Activated CD8-positive, alpha-beta memory T cell treated with anti-CD3 and anti-CD28 coated beads, Interleukin-2, amount 10 ng/mL, durations not matched to agents 7 days and 5 days (primary cell): ENCODE measurements at places on chromosomes 5 and 9. TPM values are rescaled to one million over a fixed set of nuclear protein-coding genes. Genes with fewer than 3 reads are reported as not detected.
A peak's percentile ranks its signal among the peaks of the same experiment; 100 is the strongest.

Gene RAD23B
- 98.7 TPM for total RNA-seq

Gene HAND1
- total RNA-seq = not detected

Gene FBP2
- not detected for total RNA-seq

- DNase-seq = no peak
Observed at GRCh38 chr5:14452685-14453454, 128.7 kb upstream of the OTULINL start.

- no peak for DNase-seq
Observed at GRCh38 chr5:73445665-73446630, 2.6 kb downstream of the FOXD1 start.

DNA sequence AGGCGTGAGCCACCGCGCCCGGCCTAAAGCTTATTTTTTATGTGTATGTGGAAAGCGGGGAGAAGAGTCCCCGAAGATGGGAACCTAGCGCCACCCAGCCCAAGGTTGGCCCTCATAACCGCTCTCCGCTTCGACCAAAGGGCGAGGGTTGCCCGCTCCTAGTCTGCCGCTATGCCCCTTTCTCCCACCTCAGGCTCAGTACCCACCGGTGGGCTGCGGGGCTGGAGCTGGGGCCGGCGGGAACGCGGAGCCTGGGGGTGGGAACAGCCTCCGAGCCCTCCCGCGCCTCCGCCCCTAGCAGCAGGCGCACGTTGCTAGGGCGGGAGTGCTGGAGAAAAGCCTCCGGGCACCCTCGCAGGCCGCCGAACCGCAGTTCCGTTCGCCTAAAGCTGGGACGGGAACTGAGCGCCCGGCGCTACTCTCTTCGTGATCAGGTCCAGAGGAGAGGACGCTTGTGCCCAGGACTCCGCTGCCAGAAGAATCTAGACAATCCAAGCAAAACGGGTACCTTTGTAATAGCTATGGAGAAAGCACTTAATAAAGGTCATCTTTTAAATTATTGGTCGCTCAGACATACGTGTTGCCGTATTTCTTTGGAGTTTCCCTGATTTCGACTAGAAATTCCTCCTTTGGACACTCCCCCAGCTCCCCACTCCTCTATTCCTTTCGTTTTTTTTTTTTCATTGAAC lies at the start of gene WDR31:
WDR31 (minus strand) TSS at position 265 of the 689 bp plus-strand sequence. CDS start 8,253 bp downstream, outside the sequence.
- DNase-seq = peak; percentile 85

DNA sequence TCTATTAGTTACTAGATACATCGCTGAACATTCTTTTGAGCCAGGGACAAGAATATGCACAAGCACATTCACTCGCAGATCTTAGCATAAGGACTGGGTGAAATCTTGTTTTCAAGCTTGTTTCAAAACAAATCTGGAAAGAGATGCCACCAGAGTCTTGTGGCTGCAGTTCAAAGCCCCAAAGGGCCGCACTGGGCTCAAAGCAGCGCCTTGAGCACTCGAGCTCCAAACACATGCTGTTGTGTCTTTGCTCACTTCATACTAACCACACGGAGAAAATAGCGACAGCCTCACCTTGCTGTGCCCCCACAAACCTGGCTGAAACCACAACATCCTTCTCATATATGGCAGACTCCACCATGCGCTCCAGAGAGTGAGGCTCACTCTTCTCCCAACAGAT lies 34.2 kb upstream of the IL7R start:
- DNase-seq = peak; percentile 73

- no peak for DNase-seq
Observed at GRCh38 chr9:133506653-133507038, 18.1 kb downstream of the MYMK start.

GRCh38 chr9:68678430-68678829 lies 26.6 kb upstream of the PIP5K1B start:
- DNase-seq = no peak

GRCh38 chr5:4735261-4735660 lies 404.9 kb upstream of the ADAMTS16 start:
- DNase-seq = no peak

GRCh38 chr9:27125030-27125429 lies 16.0 kb downstream of the TEK start:
- no peak for DNase-seq

DNA sequence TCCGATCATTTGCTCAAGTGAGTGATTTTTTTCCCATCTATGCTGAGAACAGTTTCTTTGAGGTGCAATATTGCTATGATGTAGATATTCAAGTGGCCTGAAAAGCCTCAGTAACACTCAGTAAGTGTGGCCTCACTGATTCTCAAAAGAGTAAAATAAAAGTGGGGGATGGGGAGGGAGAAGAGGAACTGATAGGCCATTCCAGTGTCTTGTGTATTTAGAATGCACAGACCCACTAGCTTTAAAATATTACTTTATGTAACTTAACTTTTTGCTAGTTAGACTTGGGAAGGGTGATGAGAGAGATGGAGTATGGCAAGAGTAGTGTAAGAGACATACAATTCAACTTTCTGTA lies 79.5 kb upstream of the ZNF608 start:
- no peak for DNase-seq

DNA sequence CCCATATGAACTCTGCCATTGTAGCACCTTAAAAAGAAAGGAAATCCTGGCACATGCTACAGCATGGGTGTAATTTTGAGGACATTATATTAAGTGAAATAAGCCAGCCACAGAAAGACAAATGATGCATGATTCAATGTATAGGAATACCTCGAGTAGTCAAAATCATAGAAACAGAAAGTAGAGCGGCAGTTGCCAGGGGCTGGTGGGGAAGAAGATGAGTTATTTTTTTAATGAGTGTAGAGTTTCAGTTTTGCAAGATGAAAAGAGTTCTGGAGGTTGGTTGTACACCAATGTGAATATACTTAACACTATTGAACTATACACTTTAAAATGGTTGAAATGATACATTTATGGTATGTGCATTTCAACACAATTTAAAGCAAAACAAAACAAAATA lies 133.0 kb downstream of the ZDHHC21 start:
- DNase-seq = no peak

- DNase-seq = no peak
Observed at GRCh38 chr5:93099902-93100347, 481.1 kb downstream of the NR2F1-AS1 start.

DNA sequence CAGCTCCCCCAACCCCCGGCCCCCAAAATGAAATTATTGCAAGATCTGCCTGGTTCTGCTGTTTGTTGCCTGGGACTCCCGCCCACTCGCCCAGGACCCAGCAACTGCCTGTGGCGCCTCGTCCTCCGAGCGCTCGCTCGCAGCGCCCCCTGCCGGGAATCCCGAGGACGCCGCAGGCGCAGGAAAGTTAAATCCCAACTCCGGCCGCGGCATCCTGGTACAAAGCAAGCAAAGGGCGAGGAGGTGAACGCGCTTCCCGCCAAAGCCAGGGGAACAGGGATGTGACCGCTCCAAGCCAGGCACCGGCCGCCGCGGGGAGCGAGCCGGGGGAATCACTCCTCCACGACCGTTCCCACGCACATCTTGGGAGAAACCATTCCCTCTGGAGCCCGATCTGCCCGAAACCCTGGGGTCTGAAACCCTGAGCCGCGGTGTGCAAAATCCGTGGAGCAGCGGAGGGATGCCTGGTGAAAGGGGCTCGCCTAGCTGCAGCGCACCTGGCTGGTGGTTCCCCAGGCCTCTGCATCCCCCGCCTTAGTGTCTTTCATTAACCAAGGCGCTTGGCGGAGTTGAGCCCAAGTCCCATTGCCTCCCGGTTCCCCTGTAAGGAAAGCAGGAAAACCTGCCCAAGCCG lies 1.3 kb downstream of the SEMA5A start:
- no peak for DNase-seq

GRCh38 chr5:98570010-98570409 lies 203.5 kb upstream of the RGMB start:
- DNase-seq = no peak

DNA sequence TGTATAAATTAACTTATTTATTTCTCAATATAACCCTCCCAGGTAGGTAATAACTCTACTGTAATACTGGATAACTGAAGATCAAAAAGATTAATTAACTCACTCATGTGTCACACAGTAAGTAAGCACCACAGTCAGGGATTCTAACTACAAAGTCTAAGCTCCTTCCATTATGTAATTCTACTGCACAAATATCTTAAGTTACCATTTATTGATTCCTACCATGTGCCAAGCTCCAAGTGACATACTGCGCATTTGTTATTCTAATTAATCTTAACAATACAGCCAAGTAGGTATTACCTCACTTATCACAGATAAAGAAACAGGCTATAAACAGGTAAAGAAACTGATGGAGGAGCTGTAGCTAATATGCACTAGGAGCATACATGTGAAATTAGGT lies 58.3 kb downstream of the RANBP6 start:
- no peak for DNase-seq

DNA sequence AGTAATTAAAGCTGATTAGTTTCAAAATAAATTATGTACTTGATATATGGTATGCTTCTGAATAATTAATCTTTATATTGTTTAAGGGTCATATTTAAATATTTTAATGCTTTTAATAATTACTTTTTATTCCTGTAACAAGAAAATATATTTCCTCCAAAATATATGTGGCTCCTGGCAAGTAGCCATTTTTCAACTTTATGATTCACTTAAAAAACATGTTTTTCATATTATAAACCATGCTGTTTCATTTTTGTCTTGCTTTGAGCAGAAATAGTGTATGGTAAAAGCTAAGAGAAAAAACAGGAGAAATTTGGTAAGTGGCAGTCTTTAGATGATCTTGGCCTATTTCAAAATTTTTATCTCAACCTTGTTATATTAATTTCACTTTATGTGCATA lies 14.6 kb downstream of the SPATA9 start:
- no peak for DNase-seq
